ENCODE measurements at places on chromosomes 5 and 9.

DNA sequence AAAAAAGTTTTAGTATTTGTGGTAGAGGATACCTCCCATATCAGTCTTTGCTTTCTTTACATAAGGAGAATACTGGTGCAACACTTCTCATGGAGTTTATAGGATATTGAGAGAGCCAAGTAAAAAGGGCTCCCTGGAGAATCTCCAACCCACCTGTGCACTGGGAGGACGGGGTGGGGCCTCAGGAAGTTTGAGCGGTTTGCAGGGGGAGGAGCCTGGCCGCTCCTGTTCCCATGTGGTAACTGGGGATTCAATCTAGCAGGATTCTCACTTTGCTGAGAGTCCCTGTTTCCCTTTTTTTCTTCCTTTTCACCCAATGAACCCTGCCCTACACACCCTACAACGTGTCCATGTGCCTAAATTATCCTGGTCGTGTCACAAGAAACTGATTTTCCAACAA lies 82.8 kb downstream of the APTX start:
- DNase-seq, result no peak

GRCh38 chr9:123115146-123115913 lies 81.9 kb downstream of the GPR21 start:
- no peak for DNase-seq

GRCh38 chr5:68251804-68252522 lies 36.4 kb downstream of the PIK3R1 start:
- DNase-seq, result no peak

DNA sequence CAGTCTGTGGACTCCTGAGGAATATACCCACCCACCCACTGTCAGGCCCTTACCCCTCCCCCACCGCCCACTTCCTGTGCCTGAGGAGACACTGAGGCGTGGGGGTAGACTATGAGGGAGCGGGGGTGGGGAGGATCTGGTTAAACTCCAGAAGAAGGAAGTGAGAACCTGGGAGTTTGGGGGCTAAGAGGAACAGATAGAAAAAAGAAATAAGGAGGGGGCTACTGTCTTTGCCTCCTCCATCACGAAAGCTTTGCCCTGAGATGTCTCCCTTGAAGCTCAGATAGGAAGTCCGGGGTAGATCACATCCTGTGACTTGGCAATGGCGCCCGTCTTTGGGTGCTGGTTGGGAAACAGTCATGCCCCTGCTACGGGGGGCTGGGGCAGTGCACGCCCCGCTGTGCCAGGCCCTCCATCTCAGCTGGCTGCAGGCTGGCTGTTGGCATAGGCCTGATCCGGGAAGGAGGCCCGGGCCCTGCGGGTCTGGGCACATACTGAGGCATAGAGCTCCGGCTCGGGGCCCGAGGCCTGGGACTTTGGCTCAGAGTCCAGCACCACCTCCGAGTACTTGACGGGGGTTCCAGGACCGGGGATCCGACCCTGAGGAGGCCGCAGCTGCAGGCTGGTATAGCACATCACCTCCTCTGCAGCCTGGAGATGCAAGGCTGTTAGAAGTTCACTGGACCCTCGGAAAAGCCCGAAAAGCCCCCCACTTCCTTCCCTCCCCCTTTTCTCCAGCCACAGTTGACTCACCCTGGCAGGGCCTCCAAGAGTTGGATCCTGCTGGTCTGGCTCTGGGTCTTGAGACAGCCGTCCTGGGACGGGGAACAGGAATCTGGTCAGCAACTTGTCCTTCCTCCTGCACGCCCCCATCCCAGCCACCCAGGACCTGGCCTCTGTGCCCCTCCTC lies 1.0 kb downstream of the SIT1 start:
- DNase-seq, result no peak

DNA sequence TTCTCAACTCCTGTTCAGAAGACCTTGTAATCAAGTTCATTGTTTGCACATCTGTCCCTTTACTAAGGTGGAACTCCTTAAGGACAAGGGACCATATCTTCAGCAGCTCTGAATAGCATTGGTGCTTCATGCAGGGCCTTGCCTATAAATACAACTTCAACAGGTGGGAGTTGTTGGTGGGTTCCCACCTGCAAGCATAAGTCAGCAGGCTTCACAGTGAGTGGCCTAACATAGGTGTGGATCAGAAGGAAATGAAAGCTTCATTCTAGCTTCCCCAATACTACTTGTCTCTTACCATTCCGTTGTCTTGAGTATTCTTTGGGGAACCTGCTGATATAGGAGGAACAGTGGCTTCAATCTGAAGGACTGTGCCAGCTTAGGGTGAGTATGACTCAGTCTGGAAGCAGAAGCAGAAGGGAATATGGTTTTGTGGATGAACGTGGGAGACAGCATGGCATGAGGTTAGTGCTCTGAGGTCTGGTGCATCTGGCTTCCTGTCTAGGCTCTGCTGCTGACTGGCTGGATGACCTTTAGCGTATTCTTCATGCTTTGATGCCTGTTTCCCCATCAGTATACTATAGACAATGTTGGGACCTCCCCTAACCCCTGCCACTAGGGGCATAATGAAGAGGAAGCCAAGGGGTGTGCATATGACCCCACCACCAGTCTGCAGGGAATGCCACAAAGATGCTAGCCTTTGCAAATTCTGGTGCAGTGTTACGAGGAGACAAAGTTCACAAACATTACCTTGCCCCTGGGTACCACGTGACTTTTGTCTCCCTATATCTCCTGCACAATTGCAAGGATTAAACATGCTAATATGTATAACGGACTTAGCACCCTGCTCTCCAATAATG lies 192.3 kb downstream of the PALM2AKAP2 start:
- no peak for DNase-seq

DNA sequence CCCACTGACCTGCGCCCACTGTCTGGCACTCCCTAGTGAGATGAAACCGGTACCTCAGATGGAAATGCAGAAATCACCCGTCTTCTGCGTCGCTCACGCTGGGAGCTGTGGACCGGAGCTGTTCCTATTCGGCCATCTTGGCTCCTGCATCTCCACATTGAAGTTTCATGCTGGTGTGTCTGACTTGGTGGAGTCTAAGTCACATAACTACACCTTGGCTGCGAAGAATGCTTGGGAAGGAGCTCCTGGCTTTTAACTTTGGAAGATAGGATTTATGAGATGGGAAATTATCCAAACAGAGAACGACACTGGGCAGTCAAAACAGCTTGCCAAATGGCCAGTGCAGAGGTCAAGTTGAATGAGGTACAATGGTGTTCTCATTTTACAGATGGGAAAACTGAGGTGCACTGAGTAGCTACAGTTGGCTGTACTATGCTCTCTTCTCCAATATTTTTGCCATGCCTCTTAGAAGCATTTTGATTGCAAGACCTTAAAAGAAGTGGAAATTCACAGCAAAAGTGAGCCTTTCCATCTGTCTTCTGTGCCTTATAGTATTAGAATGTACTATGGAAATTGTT lies 36.7 kb downstream of the CCDC192 start:
- DNase-seq, result no peak

- no peak for DNase-seq
Measured at GRCh38 chr5:159049844-159050315, 49.8 kb downstream of the EBF1 start.

- peak; percentile 6 for DNase-seq
Measured at GRCh38 chr5:123671042-123671441, 159.1 kb downstream of the CSNK1G3 start.

- no peak for DNase-seq
Measured at GRCh38 chr5:1655496-1656270, 131.9 kb upstream of the LPCAT1 start.

- no peak for DNase-seq
Measured at GRCh38 chr5:110663525-110663924, 62.9 kb downstream of the TMEM232 start.

DNA sequence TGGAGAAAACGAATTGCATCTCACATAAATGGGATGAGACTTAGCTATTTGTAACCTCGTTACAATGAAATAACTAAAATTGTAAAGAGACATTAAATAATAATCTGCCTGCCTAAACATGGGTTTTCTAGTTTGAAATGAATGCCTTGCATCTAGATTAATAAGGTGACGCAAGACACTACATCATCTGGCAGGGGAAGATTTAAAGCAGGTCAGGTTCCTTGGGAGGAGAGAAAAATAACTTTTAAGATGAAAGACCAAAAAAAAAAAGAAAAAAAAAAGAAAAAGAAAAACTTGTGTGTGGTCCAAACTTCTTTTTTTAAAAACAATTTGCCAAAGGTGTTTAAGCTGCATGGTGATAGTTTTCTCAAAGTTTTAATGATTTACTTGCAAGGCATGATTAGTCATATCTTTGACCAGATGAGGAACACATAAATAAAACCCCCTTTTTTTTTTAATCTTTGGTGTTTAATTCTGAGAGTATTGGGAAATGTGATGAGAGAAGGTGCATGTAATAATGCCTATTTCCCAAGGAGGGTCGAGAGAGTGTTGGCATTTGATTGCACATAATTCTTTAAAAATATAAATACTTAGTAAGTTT lies 122.9 kb upstream of the ADAMTSL1 start:
- DNase-seq, result no peak

DNA sequence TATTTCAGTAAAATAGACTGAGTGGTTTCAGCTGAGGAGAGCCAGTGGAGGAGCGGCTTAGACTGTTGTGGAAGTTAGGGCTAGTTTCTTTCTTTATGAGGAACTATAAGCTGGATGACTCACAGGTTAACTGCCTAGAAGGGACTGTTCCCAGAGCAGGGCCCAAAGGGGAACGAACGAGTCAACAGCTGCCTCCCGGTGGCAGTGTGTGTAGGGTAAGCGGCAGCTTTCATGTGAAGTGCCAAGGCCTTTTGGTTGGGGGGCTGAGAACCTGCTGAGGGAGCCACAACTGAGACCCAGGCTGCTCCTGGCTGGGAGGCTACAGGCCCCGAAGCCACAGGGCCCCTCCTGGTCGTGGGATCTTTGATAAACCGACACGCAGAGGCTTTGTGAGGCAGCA lies 7.0 kb downstream of the SQSTM1 start:
- DNase-seq, result no peak

GRCh38 chr9:110334183-110334582 lies 3.5 kb downstream of the TXNDC8 start:
- no peak for DNase-seq

- no peak for DNase-seq
Measured at GRCh38 chr5:122471031-122471751, 159.2 kb downstream of the SNCAIP start.

DNA sequence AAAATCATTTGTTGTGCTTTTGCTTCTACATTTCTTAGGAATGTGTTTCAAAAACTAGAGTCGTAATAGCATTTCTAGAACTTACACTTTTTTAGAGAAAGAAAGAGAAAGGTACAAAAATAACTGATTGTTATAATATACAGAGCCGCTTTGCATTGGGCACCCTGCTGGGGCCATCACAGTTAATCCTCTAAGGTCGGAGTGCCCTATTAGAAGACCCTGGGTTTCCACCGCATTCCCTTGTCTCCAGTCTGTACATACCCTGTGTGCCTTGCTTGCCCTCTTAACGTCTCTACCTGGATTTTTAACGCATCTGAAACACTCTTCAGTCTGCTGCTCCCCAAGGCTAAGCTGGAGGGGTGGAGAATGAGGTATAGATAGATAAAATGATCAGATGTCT lies 1.3 kb downstream of the MARVELD2 start:
- no peak for DNase-seq

GRCh38 chr9:91914404-91914803 lies 35.6 kb downstream of the ROR2 start:
- DNase-seq, result no peak

DNA sequence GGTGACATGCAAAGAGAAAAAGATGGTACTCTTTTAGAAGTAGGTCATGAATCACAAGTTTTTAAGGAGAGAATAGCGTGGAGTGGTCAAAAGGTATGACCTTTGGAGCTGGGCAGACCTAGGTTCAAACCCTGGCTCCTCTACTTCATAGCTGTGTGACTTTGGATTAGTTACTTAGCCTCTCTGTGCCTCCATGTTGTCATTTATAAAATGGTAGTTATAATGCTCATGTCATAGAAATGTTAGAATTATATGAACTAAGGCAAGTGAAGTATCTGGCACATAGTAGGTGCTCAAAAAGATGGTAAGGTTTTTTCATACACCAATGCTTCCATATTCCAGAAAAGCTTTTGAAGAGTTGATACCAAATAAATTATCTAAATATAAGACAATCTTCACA lies 7.3 kb downstream of the F2R start:
- DNase-seq, result no peak

- no peak for DNase-seq
Measured at GRCh38 chr5:104170926-104171325, 608.3 kb upstream of the NUDT12 start.

DNA sequence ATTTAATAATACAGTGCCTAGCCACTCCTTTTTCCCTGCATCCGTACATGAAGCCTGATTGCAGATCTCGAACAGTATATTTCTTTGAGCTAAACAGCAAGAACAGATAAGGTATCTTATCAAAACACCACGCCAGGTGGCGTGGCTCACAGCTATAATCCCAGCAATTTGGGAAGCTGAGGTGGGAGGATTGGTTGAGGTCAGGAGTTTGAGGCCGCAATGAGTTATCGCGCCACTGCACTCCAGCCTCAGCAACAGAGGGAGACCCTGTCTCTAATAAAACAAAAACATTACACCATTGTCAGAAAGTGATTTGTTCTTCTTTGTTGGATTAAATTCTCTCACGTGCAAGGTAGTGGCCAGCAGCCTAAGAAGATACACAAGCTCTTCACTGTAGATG lies 291.2 kb upstream of the DMRT1 start:
- no peak for DNase-seq

GRCh38 chr5:167754501-167755021 lies 536.9 kb upstream of the WWC1 start:
- DNase-seq, result no peak
